ENCODE measurements at places on chromosomes 3 and 15. TPM values are rescaled to one million over a fixed set of nuclear protein-coding genes. Genes with fewer than 3 reads are reported as not detected.
A peak's percentile ranks its signal among the peaks of the same experiment; 100 is the strongest.

- no peak for DNase-seq
Observed at GRCh38 chr3:192825657-192826200, 91.9 kb downstream of the MB21D2 start.

- DNase-seq, result no peak
Observed at GRCh38 chr3:124697302-124697701, 33.0 kb upstream of the UMPS start.

DNA sequence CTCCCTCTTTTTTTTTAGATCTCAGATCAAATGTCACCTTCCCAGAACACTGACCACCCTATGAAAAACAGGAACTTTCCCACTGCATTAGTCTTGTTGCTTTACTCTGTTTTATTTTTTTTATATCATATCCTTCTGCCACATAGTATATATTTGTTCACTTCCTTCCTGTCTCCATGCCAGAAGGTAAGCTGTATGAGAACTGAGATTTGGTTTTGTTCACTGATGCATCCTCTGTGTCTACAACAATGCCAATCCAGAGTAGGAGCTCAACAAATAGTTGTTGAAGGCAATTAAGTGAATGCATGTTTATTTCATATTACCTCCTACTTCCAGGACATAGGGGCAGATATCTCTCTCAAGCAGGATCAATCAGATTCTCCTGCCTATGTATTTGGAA lies 114.4 kb downstream of the TPRG1 start:
- no peak for DNase-seq

RPP25 gene
- total RNA-seq, result 2.1 TPM

- peak; percentile 5 for DNase-seq
Observed at GRCh38 chr15:49706805-49707204, 86.0 kb downstream of the DTWD1 start.

DNA sequence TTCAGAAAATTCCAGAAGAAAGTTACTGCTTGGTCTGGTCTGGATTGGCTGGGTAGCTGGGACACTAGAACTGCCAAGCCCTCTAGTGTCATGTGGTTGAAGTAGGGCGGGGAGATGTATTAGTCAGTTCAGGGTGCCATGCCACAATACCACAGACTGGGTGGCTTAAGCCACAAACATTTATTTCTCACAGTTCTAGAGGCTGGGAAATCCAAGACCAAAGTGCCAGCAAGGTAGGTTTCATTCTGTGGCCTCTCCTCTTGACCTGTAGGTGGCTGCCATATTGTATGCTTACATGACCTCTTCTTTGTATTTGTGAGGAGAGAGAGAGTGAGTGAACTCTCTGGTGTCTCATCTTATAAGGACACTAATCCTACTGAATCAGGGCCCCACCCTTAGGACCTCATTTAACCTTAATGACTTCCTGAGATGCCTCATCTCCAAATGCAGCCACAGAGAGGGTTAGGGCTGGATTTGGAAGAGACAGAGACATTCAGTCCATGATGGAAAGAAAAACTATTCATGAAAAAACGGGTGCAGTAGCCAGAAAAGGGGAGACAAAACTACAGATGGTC lies 18.1 kb upstream of the ZSCAN2 start:
- no peak for DNase-seq

- no peak for DNase-seq
Observed at GRCh38 chr3:105594219-105594618, 227.5 kb downstream of the ALCAM start.

DNA sequence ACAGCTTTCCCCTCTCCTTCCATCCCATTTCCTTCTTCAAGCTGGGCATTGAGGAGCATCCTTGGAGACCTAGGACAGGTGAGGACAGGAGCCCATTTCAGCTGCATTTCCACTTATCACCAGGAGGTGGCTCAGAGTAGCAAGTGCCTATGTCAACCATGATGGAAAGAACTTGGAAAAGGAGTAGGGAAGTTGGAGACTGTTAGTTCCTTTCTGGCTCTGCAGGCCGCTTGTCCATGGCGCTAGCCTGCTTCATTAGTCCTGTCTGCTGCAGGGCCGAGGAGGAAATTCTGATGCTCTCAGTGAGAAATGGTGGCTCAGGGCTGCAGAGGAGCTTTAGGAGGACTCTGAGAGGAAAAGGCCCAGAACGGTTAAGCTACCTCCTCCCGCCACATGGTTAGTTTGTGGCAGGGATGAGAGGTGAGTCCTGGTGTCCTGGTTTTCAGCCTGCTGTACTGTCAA lies 7.0 kb upstream of the CD276 start:
- peak; percentile 44 for DNase-seq

- DNase-seq, result no peak
Observed at GRCh38 chr3:33312361-33312760, 35.1 kb downstream of the FBXL2 start.

- DNase-seq, result no peak
Observed at GRCh38 chr3:121430664-121431215, 115.0 kb downstream of the POLQ start.

- no peak for DNase-seq
Observed at GRCh38 chr3:177124882-177125281, 72.4 kb downstream of the TBL1XR1 start.

ALG1L2 gene
- total RNA-seq, result not detected
